ENCODE measurements at places on chromosomes 16 and 17.
A peak's percentile ranks its signal among the peaks of the same experiment; 100 is the strongest.

GRCh38 chr16:85940214-85940613, 41.3 kb downstream of the IRF8 start:
- no peak for DNase-seq

DNA sequence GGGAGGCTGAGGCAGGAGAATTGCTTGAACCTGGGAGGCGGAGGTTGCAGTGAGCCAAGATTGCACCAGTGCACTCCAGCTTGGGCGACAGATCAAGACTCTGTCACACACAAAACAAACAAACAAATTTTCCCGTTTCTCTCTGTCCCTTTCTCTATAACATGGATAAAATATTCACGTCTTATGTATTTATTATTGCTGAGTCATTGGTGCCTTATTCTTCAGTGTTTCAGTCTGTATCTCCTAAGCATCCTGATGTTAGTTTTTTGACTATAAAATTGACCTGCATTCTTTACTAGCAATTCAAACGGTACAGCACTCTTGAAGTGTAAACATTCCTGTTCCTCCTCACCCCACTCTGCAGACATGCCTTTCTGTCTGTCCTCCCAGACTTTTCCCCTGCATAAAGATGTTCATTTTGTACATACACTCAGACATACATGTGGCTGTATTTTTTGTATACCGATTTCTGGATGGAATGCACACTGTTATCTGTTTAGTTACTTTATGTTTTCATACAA, 16.4 kb downstream of the DHODH start:
- no peak for DNase-seq

DNA sequence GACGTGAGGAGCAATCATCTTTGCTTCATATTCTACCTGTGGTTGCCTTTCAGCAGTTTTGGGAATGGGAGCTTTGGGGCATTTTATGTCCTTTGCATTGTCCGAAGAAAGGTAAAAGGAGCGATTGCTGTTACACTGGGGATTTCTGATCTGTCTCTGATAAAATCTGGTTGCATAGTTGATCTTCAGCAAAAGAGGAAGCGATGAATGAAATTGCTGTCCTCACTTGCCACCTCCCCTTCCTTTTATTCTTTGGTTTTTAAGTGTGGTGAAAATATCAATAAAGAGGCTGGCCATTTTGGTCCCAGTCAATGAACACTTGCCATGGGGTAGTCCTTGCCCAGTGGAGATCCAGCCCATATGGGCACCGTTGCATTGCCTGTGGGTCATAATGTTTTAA, 236.8 kb downstream of the MSI2 start:
- no peak for DNase-seq

DNA sequence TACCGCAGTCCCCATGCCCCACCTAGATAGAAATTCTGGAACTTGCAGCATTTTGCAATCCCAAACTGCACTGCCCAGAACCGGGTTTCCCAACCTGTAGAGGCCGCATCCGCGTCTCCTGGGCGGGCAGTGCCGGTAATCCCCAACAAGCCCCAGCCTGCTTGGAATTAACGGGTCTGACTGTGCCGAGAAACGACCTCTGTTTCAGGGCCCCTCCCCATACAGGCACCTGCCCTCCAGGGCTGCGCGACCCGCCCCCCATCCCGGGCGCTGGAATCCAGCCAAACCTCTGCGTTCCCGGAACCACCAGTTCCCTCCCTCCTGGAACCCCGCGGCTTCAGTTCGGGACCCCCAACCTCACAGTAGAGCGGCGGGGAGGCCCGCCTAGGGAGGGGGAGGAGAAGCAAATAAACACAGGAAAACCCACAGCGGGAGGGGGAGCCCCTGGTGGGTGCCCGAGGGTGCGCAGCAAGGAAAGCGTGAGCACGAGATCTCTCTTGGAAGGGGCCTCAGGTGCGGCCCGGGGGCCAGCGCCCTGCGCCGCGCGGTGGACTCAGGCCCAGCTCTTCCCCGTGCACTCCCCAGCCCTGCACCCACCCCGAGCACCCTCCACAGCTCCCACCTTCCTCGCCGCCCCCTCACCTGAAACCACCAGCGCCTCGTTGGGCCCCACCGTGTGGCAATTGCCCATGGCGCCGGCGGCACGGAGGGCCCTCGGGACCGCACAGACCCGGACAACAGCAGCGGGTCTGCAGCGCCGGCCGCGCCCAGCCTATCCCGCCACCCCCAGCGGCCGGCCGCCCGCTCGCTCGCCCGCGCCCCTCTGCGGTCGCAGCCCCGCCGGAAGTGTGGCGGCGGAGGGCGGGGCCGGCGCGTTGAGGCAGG, at the start of gene FLOT2:
Gene FLOT2, minus strand, starts transcription at position 850 of the 885 bp plus-strand sequence. Its CDS starts 159 bp downstream, at position 691.
- DNase-seq, result no peak

- DNase-seq, result peak; percentile 11
These were observed 52.4 kb upstream of the ENDOV start for GRCh38 chr17:80362428-80363119.

DNA sequence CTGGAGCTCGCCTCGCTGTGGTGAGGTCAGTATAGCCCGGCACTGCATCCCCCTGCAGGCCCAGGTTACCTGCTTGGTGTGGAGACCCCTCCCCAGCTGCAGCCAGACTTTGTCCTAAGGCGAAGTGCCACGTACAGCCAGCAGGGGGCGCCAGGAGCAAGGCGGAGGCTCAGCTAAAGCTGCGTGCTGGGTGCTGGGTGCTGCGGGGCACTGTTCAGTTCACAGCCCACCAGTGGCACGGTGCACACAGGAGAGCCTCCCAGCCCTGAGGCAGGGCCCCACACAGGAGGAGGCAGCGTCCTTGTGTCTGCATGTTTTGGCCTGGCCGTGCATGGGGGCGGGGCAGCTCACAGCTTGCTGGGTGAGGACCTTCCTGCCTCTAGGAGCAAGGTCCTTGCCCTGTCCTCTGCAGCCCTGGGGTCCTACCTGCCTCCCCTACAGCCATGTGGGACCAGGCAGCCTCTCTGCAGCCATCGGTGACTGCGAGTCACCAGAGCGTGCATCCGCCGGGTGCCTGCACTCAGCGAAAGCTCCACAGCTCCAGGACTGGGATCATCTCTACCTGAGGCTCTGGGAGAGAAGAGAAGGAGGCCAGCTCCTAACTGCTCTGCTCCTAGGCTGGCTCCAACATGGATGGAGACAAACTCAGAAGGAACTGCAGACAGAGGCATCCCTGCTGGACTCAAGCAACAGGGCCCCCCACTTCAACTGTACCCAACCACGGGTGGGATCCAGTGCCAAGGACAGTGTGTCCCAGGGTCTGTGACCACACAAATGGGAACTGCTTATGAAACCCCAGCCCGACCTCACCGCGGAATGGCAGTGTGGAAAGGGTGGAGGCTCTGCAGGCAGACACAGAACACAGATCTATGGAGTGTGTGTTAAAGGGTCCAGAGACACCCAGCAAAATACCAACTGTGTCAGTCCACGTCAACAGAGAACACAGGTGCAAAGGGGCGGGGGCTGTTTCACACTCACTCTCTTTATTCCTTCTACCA, 19.0 kb downstream of the SLC7A5 start:
- no peak for DNase-seq

DNA sequence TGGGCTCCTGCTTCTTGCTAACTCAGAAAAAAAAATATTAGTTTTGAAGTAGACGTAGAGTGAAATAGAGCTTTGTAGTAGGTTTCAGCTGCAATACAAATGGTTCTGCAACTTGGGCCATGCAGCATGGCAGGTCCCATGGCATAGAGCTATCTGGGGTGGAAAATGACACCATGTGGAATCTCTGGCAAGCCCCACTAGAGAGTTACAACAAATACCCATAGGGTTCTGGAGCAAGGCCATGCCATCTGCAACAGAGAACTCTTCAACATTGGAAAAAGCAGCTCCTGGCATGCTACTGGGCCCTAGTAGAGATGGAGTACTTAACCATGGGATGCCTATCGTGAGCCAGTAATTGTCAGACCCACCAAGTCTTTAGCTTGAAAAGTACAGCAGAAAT, 25.3 kb upstream of the RBBP6 start:
- DNase-seq, result no peak

GRCh38 chr16:66263168-66263972, 103.1 kb upstream of the CDH5 start:
- no peak for DNase-seq

DNA sequence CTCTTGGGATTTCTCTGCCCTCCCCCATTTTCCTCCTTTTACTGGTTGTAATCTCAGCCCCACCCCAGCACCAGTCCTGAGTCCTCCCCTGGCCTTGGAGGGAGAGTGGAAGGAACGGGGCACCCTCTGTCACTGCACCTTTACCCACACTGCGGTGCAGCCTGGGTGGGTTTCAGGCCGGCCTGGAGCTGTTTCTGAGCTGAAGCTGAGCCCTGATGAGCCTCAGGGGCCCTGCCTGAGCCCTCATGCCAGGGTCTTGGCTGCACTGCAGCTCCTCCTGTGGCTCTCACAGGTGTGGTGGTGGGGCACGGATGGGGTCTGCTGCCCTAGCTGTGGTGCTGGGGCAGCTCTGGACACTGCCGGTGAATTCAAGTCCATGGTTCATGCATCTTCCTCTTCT, 34.5 kb downstream of the RNF213 start:
- no peak for DNase-seq

GRCh38 chr17:58565389-58566311, 51.2 kb upstream of the MTMR4 start:
- DNase-seq, result no peak

GRCh38 chr16:75811020-75811634, 84.8 kb upstream of the CPHXL start:
- no peak for DNase-seq

DNA sequence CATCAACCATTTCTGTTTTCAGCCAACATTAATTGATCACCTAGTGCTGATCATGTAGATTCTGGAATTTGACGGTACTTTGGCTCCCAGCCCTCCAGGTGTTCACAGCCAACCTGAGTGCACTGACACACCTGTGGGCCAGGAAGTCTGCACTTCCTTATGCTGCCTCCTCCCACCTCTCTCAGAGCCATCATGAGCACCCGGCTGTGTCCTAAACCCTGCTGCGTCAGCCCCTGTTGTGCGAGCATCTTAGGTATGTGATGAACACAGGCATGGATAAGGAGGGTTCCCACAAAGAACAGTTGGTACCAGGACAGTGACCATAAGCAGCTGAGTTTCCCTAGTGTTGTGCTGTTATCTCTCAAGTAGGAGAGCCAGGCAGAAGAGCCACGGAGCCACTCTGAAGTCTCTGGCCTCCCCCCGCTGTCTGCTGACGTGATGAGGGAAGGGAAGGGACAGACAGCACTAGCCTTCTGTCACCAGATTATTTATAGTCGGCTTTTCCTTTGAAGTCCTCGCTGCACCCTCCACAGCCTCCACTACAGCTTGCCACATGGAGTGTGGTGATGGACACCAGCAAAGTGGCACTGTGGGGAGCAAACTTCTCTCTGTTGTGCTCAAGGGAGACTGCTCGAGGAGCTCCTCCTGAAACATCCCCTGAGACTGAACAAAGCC, 162.8 kb upstream of the ANKFN1 start:
- no peak for DNase-seq

GRCh38 chr16:28877655-28878000, 660 bp upstream of the ATP2A1 start:
- no peak for DNase-seq

DNA sequence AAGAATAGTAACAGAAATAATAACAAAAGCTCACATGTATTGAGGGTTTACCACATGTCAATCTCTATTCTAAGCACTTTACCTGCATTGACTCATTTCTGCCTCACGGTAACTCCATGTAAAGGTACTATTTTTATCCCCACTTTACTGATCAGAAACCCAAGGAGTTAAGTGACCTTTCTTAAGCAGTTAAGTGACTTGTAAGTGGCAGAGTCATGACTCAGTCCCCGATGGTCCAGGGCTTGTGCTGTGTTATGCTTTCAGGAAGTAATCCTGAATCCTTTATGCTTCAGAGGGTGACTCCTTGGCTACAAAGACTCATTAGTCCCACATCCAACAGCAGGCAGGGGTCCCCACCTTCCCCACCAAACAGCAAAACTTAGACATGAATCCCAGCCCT, 66.5 kb downstream of the MRM1 start:
- DNase-seq, result no peak

DNA sequence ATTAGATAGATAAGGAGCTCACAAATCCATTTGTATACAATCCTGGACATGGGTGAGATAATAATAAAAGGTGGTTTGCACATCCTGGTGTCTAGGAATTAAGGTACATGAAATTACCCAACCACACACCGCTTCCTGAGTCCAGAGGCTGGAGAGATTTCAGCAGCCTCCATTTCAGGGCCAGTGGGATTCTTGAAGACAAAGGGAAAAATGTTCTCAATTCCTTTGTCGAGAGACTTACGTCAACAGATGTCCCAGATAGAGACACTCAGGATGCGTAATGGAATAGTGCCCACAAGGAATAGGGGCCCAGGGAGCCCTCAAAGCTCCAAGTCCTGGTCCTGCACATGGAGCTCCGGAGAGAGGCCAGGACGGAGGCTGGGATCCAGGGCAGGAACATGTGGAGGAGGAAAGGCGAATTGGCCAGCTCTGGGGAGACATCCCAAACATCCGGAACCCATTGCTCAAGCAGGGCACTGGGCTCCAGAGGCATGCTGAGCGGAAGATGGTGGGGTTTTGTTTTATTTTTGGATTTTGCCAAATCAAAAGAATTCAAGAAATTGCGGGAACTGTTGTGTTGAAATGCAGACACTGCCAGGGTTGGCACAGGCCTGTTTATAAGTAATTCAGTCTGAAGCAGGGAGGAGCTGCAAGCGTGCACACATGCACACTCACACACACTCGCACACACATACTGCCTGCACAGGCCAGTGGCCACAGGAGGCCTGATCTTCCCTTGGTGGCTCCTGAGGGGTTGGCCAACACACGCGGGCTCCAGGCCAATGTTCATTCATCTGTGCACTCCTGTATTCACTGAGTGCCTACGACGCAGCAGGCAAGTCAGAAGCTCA, 97.2 kb downstream of the NOG start:
- no peak for DNase-seq

DNA sequence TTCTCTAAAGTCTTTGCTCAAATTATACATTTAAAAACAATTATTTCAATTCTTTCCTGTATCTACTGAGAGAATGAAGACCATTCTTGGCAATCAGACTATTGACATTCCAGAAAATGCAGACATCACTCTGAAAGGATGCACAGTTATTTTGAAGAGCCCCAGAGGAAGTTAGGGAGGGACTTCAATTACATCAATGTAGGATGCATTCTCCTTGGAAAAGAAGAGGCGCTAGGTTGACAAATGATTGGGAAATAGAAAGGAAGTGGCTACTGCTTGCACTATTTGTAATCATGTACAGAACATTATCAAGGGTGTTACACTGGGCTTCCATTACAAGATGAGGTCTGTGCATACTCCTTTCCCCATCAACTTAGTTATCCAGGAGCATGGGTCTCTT, 74.3 kb downstream of the SSH2 start:
- DNase-seq, result no peak

DNA sequence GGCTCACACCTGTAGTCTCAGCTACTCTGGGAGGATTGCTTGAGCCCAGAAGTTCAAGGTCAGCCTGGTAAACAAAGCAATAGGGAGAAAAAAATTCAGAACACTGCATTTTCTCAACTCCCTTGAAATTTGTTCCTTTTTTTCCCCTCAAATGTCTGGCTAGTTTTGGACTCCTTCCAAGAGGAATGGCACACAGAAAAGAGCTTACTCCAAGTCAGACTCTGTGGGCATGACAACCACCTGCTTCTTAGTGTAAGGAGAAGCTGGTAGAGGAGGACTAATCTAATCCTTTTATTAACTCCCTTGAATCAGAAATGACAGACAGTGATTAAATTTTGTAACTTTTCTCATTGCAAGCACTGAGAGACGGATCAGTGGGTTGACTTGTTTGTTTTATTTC, 27.9 kb upstream of the HYDIN start:
- DNase-seq, result no peak

GRCh38 chr16:23031508-23032098, 117.6 kb downstream of the USP31 start:
- no peak for DNase-seq

GRCh38 chr16:67882374-67883145, 2.1 kb upstream of the NRN1L start:
- DNase-seq, result no peak

- DNase-seq, result no peak
These were observed 7.0 kb downstream of the YPEL2 start for GRCh38 chr17:59338498-59338897.

Data from BJ (cell line).